Activated T-helper 1 cell treated with anti-CD3 and anti-CD28 coated beads, Interleukin-2, amount 50 U/mL, for 16 hours (primary cell): ENCODE measurements at places on chromosomes 2 and 18.
A peak's percentile ranks its signal among the peaks of the same experiment; 100 is the strongest.

GRCh38 chr18:77063260-77063659, 69.3 kb downstream of the MBP start:
- DNase-seq, result peak; percentile 65

DNA sequence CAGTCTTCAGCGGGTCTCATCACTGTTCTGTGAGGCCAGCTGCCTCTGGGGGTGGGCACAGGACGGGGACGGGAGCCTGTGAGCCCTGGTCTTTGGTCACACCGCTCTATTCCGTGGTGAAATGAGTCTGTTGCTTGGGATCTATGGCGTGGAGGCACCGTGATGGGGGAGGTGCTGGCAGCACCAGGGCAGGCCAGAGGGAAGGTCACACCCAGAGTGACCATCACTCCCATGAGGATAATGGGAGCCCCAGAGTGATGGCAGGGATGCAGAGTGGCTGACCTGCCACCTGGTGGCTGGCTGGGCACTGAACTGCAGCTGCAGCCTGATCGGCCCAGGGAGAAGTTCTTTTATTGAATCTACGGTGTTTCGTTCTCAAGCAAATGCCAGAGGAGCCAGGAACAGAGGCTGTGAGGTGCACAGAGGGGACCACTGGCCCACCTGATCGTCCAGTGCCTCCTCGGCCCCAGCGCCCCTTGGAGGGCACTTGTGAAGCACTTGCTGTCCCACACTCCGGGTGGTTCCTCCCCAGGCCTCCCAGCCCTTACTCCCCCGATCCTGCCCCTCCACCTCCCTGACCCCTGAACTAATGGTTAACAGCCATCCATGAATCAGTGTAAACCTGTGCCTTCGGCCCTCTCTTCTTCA, 17.9 kb downstream of the KCNIP3 start:
- DNase-seq, result no peak

DNA sequence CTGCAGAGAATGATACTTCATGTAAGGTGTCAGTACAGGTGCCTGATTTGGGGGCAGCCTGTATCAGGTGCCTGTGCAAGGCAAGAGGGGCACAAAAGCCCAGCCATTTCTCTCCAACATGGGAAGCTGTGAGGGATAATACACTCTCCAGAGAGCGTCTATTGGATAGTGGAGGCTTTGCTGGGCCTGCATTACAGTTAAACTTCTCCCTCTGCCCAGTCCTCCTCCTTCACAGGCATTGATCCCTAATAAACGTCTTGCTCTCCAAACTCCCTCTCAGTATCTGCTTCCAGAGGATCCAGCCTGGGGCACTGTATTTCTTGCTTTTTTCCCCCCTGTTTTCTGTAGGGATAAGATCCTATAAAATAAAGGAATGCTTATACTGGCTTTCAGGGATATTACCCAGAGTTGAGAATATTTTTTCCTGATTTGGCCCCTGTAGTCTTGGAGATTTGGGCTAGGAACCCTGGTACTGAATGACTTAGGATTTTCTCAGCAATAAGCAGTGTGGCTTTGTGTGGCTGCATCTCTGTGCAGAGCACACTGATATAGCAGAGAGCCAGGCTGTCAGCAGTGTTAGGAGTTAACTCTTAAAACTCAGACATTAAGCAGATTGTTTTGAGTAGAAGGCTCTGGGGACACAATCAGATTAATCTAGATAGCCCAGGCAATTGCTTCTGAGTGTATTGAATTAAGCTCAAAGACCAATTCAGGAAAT, 330.6 kb downstream of the CYRIA start:
- DNase-seq, result no peak

DNA sequence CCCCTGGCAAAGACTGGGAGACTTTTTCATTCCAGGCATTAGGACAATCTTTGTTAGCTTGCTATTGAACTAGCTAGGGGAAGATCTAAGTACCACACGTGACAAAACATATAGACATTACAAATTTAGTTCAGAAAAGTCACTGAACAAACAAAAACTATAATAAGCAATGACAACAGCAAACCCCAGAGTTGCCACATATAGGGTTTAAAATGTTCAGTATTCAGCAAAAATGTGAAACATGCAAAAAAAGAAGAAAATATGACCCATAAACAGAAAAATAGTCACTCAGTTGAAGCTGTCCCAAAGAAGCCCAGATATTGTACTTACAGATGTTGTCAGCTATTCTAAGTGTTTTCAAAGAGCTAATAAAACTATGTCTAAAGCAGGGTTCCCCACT, 431.1 kb upstream of the CDH2 start:
- DNase-seq, result no peak

GRCh38 chr2:101753720-101754490, 56.4 kb downstream of the MAP4K4 start:
- DNase-seq, result no peak
